Activated CD4-positive, CD25-positive, alpha-beta regulatory T cell treated with anti-CD3 and anti-CD28 coated beads, Interleukin-2, amount 50 U/mL, for 72 hours (primary cell): ENCODE measurements at places on chromosomes 1 and 21.

DNA sequence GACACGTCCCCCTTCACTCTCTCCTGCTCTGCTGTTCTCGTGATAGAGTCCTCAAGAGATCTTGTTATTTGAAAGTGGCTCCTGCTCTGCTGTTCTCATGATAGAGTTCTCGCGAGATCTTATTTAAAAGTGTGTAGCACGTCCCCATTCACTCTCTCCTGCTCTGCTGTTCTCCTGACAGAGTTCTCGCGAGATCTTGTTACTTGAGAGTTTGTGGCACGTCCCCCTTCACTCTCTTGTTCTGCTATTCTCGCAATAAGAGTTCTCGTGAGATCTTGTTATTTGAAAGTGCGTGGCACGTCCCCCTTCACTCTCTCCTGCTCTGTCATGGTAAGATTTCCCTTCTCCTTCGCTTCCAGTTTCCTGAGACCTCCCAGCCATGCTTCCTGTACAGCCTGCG is 47.9 kb downstream of the SMYD3 start:
- no peak for DNase-seq

DNA sequence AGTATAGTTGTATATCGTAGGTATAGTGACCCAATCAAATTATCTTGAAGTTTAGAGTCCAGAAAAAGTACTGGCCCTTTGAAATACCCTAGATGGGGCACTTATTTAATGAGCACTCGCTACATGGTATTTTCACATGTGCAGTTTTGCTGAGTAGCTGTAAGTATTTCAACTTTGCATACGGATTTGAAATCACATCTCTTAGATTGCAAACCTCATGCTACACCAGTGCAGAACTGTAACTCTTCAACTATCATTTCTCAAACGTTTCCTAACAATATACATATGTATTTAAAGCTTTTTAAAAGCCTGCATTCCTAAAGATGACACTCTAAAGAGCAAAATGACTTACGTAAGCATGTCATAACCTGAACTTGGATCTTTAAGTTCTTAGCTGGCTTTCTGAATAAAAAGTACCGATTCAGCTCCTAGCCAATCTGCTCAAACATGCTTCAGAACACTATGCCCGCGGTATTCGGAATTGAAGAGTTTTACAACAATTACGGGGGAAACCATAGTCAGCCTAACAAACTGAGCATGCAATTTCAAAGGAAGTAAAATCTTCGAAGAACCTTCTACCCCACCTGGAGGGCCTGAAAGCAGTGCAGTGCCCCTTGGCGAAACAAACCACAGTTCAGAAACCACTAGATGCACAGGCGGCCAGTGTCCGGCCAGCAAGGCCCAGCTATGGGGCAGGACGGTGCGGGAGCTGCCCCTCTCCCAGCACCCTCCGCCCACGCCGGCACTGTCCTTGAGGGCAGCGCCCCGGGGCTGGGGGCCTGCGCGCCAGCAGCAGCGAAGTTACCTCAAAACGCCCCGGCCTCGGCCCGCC is 863 bp downstream of the FH start:
- DNase-seq: peak; percentile 57

- no peak for DNase-seq
These were observed 627 bp downstream of the PLEKHA6 start for GRCh38 chr1:204359131-204359473.

DNA sequence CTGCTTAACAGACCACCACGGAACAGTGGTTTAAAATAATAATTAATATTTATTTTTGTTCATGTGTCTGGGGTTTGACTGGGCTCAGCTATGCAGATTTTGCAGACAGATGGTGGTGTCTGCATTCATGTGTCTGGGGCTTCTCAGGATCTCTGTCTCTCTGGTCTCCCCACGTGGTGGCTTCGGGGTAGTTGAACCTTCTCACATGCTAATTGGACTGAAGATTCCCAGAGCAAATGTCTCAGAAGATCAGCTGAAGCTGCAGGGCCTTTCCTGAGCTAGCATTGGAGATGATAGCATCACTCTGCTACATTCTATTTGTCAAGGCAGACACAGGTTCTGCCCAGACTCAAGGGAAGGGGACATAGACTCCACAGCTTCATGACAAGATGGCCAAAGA is 109.1 kb upstream of the DNAH14 start:
- DNase-seq: no peak

DNA sequence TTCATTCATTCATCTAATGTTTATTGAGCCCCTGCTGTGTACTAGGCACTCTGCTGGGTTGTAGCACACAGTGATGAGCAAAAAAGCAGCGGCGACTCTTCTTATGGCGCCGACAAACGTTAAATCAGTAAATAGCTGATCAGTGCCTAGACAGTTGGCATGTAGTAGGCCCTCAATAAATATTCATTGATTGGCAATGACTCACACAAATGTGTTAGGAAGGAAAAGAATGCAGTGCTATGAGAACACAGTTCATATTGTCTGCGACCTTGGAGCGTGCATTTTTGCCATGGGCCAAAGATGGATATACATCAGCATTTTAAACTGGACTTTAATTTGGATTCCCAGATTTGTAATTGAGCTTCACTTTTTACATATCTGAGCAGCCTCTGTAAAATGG is 52.0 kb downstream of the PRDM2 start:
- no peak for DNase-seq

GRCh38 chr1:198935306-198935921 is 296.6 kb downstream of the PTPRC start:
- peak; percentile 41 for DNase-seq

DNA sequence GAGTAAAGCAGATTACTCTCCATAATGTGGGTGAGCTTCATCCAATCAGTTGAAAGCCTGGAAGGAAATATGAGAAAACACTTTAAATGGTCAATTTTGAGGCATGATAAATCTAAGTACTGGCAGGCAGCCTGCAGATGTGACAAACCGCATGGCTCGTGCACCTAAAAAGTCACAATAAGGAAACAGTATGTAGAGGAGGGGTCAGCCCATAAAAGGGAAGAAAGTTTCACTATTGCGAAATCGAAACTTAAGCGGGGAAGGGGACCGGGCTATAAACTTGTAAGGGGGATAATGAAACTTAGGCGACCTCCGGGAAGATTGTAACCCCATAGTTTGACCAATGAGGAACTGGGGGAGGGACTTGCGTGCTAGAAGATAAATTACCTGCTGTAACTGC is 109.8 kb downstream of the PLPPR4 start:
- DNase-seq: no peak

- no peak for DNase-seq
These were observed 230.8 kb downstream of the PAPPA2 start for GRCh38 chr1:176693697-176694329.

DNA sequence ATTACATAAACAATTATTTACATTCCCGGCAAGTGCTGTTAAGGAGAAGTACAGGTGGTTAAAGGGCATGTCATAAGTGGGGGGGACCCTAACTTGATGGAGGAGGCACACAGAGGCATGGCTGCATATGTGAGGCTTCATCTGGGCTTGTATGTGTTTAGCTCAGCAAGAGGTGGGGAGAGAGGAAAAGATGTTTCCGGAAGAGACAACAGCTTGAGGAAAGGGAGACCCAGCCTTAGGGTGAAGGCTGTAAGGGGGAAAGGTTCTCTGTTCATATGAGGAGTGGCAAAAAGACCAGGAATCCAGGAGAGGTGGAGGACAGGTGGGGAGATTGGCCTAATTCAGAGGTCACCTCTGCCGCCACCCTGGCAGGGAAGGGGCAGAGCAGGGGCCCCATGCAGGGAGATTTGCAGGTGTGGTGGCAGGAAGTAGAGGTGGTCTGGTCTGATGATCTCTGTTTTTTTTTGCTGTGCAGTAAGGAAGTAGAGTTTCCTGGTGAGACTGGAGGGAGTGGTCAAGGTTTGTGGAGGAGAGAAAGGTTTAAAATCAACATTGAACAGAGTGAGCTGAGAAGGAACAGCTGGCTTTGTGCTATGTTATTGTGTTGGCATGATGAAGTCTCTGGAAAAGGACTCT is 9.0 kb downstream of the TRAF5 start:
- no peak for DNase-seq

- no peak for DNase-seq
These were observed 106.2 kb downstream of the DHRS3 start for GRCh38 chr1:12511516-12512468.

GRCh38 chr1:81702903-81703302 is 97.8 kb upstream of the ADGRL2 start:
- DNase-seq: no peak

DNA sequence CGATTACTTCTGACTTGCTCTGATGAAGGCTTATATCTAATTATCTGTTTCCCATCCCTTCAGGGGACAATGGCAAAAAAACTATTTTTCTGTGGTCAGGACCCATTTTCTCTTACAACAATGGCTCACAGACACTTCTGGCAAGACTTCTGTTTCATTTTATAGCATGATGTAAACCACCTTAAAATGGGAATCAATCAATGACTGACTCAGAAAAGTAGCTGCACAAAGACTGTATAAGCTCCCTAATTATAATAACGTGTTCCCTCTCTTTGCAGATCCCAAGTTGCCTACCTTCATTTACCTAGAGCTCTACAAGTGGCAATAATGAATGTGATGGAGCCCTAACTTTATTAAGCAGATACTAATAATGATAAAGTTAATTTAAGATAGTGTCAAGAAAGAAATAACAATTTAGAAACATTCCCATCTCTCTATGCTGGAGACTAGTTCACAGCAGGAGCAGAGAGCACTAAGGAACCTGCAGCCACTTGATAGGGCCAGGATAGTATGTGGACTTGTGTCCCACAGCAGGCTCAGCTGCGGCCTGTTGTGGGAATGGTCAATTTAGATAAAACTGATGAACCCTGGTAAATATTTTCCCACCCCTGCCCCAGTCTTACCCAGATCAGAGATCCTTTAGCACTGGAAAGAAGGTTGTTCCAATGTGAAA is 538 bp downstream of the GBP2 start:
- no peak for DNase-seq

GRCh38 chr1:43308635-43309404 is 8.0 kb downstream of the TIE1 start:
- no peak for DNase-seq

GRCh38 chr1:231778009-231778719 is 151.6 kb downstream of the DISC1 start:
- no peak for DNase-seq

- no peak for DNase-seq
These were observed 103.6 kb downstream of the SMYD2 start for GRCh38 chr1:214384373-214385079.

DNA sequence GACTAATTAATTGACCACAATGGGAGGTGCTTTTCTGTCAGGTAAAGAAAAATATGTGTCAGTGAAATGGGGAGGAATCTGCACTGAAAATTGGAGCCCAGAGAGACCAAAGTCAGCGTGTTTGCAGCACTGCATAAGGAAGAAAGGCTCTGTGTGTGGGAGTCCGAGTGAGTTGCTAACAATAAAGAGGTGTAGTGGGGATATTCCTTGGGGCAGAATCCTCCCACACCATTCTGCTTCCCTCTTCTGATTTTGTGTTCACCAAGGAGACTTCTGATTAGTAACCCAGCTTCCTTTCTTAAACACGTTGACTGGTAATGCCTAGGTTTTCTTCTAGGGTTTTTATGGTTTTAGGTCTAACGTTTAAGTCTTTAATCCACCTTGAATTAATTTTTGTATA is 240.5 kb downstream of the RPS6KC1 start:
- DNase-seq: no peak

DNA sequence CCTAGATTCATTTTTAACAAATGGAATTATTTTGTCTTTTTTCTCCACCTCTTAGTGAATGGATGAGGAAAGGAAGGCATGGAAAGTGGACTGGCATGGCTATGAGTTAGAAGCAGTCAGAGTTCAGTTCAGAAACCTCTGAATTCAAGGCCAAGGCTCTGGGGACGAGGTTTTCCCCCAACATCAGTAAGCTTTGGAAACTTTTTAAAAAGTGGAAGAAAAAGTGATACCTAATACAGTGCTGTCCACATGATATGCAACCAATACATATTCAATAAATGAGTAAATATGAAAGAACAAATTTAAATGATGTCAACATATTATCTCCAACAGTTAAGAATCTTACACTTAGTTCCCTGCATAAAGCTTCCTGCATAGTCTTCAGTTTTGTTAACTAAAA is 204.7 kb downstream of the HLX start:
- DNase-seq: no peak
